Activated CD4-positive, alpha-beta T cell treated with anti-CD3 and anti-CD28 coated beads for 1 hour (primary cell): ENCODE measurements at places on chromosomes 4 and X.

- DNase-seq, result no peak
These were observed 262.6 kb downstream of the C4orf33 start for GRCh38 chr4:129358571-129358970.

DNA sequence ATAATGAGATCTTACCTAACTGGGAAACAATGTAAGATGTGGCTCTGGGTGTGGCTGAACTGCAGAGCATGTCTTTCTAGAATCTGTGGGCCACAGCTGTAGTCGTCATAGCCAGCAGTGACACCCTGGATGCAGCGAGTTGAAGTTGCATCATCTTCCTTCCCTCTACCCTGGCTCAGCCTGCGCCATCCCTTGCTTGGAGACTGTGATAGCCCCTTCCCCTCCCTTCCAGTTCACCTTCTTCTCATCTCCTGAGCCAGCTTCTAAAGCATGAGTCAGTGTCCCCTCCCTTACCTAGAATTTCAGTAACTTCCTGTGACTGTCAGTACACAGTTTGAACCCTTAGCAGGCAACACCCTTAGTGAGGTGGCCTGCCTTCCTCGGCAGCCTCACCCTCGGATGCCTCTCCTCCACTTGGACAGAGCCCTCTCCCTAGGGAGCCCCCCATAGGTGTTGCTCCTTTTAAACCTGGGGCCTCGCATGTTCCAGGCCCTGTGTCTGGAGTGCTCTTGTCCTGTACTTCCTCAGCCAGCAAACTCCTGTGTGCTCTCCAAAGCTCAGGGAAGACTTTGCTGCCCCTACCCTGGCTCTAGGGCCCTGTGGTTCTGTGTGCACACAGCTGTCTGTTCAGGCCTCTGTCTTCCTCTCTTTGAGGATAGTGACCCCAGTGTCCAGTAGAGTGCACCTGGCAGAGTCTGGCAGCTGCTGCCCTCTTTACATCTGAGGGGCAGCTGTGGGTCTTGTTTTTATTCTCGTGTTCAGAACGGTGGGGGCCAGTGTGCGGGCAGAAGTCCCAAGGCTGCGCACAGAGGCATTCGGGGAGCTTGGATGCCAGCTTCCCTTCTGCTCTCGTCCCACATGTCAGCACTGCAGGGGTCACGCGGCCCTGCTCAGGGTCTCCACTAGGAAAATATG is 43.7 kb upstream of the TADA2B start:
- no peak for DNase-seq

DNA sequence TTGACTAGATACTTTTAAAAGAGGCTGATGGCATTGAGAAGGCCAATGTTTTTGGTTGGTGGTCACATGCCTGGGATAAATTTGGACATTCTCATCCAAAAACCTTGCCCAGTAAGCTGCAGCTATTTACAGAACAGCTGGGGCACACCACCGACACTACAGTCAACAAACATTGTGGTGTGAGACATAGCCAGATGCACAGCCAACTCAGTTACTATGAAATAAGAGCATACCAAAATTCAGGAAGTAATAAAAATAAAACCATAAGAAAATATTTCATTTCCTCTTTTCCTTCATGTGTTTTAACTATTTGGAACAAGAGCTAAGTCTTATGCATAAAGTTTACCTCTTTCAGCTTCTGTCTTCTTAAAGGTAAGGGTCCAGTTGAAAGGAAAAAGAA is 8.8 kb downstream of the PPM1K start:
- DNase-seq, result no peak

GRCh38 chrX:48864210-48864609 is 28.8 kb upstream of the PCSK1N start:
- DNase-seq, result no peak

DNA sequence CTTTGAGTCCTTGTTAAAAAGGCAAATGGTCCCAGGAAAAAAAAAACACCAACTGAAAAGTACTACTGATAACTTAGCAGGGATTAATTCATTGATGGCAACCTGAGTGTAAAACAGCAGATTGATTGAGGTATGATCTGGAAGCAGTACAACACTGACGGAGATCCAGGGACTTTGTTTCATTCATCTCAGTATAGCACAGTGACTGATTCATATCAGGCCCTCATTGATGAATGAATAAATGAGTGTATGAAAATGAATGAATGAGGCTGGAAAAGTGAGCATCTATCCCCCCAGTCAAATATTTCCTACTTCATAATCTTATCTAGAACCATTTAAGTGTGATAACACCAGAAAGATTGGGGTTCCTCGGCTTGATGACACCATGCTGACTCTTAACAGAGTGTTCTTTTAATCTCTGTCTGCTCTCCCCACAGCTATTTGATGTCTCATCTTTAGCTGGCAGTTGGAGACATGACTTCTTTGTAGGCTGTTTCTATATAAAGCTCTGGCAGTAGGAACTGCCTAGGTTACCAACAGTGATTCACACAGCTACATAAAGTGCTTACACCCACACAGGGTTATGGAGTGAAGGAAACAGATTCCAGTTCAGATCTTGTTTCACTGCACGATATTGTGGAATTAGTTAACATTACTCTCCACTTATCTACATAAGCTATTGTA is 18.6 kb upstream of the RNF128 start:
- DNase-seq, result no peak

DNA sequence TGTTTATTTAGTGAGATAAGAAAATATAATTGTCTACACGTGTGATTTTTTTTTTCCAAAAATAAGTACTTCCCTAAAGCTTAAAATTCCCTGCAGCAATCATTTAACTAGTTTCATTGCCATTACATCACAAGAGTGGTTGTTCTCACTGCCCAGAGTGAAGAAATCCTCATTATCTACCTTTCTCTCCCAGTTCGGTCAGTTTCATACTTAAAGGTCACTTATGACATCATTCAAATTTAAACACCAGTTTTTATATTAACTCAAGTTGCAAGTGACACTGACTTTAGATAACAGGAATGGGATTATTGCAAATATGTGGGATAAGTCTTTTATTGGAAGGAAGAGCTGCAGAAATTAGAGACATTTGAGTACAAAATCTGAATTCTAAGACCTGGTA is 1699.8 kb upstream of the IGFBP7 start:
- no peak for DNase-seq

- DNase-seq, result no peak
These were observed 11.2 kb downstream of the SMIM31 start for GRCh38 chr4:164765096-164765495.
